GM23248 (cell line): ENCODE measurements at places on chromosomes 1 and 21. TPM values are rescaled to one million over a fixed set of nuclear protein-coding genes. Genes with fewer than 3 reads are reported as not detected.

DNA sequence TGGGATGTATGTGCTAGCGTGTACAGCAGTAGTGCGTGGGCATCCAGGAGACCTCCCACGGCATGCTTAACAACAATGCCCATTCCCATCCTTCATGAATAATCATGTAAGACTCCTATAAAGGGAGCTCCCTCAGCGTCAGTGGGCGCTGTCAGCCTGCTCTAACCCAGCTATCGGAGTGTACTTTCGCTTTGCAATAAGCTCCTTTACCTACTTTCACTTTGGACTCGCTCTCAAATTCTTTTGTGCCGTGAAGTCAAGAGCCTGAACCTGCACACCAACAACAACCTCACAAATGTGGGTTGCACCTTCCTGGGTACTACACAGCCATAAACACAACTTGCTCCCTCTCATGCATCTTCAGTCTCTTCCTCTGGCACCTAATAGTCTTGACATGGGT, 114.8 kb upstream of the PAXBP1 start:
- H3K27ac ChIP-seq, result no peak overlapping the region
- peaks cover 18% of the 10 kb centered on the region; the same call in 1 of the 2 replicates for H3K27me3 ChIP-seq
- no peak for DNase-seq
- H3K36me3 ChIP-seq, result no peaks in the 10 kb centered on the region
- peaks cover 10% of the 10 kb centered on the region for H3K4me1 ChIP-seq

GRCh38 chr1:90557706-90558105, 159.4 kb downstream of the BARHL2 start:
- H3K4me3 ChIP-seq, result no peak overlapping the region
- no peak for DNase-seq
- no peaks in the 10 kb centered on the region for H3K36me3 ChIP-seq
- H3K4me1 ChIP-seq, result no peaks in the 10 kb centered on the region
- no peak overlapping the region for H3K27ac ChIP-seq

DNA sequence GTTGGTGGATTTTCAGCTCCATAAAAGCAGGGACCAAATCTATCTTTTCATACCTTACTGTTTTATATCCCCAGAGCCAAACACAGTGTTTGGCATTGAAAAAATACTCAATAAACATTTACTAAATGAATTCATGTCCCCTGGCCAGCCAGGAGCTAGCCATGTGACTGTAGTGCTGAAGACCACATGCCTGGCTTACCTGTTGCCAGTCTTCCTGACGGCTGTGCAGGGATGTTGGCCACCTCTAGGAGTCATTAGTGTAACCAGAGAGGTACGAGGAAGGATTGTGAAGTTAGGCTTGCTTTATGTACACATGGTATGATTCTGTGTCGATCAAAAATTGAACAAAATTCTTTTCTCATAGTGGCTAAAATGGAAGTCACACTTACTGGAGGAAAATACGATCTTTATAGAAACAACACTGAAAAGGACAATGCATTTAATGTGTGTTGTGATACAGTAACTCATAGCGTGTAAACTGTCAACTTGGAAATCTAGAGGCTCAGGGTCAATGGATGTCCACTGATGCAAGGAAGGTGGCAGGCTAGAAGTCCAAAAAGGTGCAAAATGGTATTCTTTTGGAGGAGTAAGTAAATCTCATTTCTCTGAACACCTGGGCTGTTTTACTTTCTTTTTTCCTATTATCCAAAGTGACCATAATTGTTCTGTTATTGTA, 60.9 kb downstream of the FGGY start:
- no peak overlapping the region for H3K4me3 ChIP-seq
- H3K4me1 ChIP-seq, result peaks cover 37% of the 10 kb centered on the region
- H3K27me3 ChIP-seq, result no peaks in the 10 kb centered on the region
- no peak for DNase-seq
- no peak overlapping the region for H3K27ac ChIP-seq

DNA sequence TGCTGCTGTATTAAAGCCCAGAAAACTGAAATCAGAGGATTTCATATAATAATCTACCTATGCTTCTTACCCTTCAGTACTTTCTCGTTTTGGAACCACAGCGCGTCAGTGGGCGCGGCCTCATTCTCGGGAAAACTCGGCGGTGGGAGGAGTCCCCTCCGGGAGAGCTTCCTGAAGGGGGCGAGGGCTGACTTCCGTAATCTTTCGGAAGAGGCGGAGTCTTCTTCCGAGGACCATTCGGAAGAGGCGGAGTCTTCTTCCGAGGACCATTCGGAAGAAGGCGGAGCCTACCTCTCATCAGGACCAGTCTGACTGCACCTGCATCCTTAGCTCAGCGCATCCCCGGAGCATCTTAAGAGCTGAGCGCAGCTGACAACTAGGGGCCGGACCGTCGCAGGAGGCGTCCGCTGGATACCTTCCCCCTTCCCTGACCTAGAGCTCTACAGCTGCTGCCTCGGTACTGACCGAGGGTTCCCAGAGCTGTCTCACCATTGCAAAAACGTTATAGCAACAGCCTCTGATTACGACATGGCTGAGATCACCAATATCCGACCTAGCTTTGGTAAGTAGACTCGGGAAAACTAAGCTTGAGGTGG, at the start of gene SYT11:
SYT11 (plus strand) TSS at position 334 of the 596 bp plus-strand sequence; CDS start at position 529, 195 bp downstream.
- peak; percentile 100 for DNase-seq
- peaks cover 3% of the 10 kb centered on the region; the same call in 1 of the 2 replicates for H3K36me3 ChIP-seq
- no peaks in the 10 kb centered on the region for H3K27me3 ChIP-seq
- H3K4me1 ChIP-seq, result peaks cover 26% of the 10 kb centered on the region
- peak within 1 kb of the TSS; percentile 90 for H3K27ac ChIP-seq
- peak within 1 kb of the TSS; percentile 75 for H3K4me3 ChIP-seq

Gene S100A3
- 2.2 and 3.8 TPM in 2 replicates for total RNA-seq

- H3K36me3 ChIP-seq, result peaks cover 43% of the 10 kb centered on the region
- DNase-seq, result no peak
- H3K27me3 ChIP-seq, result no peaks in the 10 kb centered on the region
These were observed 83.6 kb downstream of the CLIC4 start for GRCh38 chr1:24828887-24829192.

GRCh38 chr1:940107-941014, 16.6 kb downstream of the SAMD11 start:
- peak overlapping the region; percentile 47 for H3K4me3 ChIP-seq
- H3K27ac ChIP-seq, result peak overlapping the region; percentile 73
- H3K27me3 ChIP-seq, result no peaks in the 10 kb centered on the region
- no peaks in the 10 kb centered on the region for H3K36me3 ChIP-seq

DNA sequence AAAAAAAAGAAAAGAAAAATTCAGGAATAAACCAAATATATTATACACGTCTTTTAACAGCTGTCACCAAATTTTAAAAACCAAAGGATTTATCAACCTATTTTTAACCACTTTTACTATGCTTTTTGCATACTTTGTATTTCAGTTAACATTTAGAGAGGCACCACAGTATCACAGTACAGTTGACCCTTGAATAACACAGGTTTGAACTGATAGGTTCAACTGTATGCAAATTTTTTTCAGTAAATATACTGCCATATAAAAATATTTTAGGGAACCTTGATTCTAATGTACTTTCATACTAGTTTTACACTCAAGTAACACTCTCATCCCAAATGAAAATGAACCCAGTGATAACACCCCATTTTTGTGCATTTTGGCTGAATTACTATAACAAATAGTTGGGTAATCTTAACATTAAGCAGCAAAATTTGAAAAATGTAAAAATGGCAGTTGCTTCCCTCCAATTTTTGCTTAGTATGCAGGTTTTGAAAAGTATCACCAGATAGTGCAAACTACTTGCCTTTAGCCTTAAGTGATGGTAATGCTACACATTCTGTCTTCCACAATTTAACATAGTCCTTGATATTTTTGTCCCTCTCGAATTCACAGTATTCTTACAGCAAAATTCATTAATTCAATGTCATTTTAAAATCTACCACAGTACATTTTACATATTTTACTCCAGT, 10.8 kb upstream of the ADCY10 start:
- no peaks in the 10 kb centered on the region for H3K27me3 ChIP-seq
- peaks cover 18% of the 10 kb centered on the region for H3K4me1 ChIP-seq
- no peak for DNase-seq

- peak overlapping the region; percentile 91 for H3K27ac ChIP-seq
- H3K36me3 ChIP-seq, result peaks cover 12% of the 10 kb centered on the region; the same call in 1 of the 2 replicates
- peaks cover 22% of the 10 kb centered on the region for H3K4me1 ChIP-seq
- peak; percentile 50 for DNase-seq
- H3K4me3 ChIP-seq, result no peak overlapping the region
These were observed 23.2 kb upstream of the TMEM222 start for GRCh38 chr1:27298632-27299384.

Gene PCBP3
- 0.32 TPM in 1 of 2 replicates, not detected in the other for total RNA-seq

DNA sequence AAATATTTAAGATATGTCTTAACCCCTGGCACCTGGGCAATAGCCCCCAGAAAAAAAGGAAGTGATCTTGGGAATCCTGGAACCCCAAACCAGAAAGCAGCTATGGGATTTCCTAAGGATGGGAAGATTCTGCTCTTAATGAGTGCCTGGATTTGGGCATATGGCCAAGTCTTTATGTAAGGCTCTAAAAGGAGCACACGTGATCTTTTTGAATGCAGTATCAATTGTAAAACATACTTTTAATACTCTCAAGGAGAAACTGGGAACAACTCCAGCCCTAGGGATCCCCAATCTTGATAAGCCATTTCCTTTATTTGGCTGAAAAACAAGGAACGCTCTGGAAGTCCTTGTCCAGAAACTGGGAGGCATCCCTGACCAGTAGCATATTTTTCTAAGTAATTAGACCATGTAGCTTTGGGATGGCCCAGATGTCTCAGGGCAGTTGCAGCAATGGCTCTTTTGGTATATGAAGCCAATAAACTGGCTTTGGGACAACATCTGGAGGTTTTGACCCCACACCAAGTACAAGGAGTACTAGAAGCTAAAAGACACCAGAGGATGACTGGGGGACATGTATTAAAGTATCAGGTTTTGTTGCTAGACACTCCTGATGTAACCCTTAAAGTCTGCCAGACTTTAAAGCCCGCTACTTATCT, 80.9 kb upstream of the KIAA0040 start:
- no peaks in the 10 kb centered on the region for H3K27me3 ChIP-seq
- H3K27ac ChIP-seq, result no peak overlapping the region
- no peak overlapping the region for H3K4me3 ChIP-seq
- DNase-seq, result no peak
- H3K36me3 ChIP-seq, result no peaks in the 10 kb centered on the region
- H3K4me1 ChIP-seq, result no peaks in the 10 kb centered on the region

DNA sequence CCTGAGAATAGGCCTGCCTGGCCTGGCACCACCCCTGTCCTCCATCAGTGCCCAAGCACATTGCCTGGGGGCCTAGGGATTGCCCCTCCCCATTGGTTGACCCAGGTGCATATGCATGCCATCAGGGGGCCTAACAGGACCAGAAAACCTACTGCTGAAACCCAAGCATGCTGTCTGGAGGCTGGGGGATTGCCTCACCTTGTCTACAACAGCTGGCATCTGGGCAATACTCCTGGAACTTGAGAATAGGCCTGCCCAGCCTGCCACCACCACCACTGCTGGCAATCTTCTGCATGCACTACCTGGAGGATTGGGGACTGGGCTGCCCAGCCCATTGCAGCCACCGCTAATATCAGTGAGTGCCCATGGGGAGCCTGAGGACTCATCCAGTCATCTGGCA, 56.1 kb upstream of the BCL10 start:
- H3K27me3 ChIP-seq, result no peaks in the 10 kb centered on the region
- no peak for DNase-seq
- no peak overlapping the region for H3K4me3 ChIP-seq

GRCh38 chr1:232704694-232705680, 75.1 kb upstream of the SIPA1L2 start:
- DNase-seq, result peak; percentile 94
- no peaks in the 10 kb centered on the region for H3K36me3 ChIP-seq
- H3K27ac ChIP-seq, result peak overlapping the region; percentile 34

DNA sequence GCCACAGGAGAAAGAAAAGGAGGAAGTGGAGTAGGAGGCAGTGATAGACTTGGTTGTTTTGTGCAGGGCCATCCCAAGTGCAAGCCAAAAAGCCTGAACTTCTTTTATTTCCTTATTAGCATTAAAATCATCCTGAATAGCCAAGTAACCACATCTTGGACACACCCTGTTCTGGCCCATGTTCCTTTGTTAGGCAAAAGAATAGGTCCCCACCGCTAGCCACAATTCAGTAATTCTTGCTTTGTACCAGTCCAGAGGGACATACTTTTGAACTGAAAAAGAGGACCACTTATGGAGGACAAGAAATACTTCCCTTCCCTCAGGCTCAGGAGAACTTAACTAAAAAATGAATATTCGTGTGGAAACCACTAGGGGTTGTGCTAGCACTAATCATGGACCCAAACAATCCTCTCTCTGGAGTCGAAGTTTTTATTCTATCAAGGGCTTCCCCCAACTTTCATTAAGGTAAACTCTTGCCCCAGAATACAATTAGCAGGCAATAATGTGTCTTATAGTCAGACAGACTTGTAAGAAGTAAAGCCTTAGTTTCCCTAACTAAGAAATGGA, 19.4 kb downstream of the TNFSF4 start:
- peaks cover 3% of the 10 kb centered on the region; the same call in 1 of the 2 replicates for H3K36me3 ChIP-seq
- H3K27ac ChIP-seq, result no peak overlapping the region
- no peak for DNase-seq
- H3K4me1 ChIP-seq, result peaks cover 14% of the 10 kb centered on the region
- no peaks in the 10 kb centered on the region for H3K27me3 ChIP-seq

Gene NBPF6
- not detected in 2 replicates for total RNA-seq

DNA sequence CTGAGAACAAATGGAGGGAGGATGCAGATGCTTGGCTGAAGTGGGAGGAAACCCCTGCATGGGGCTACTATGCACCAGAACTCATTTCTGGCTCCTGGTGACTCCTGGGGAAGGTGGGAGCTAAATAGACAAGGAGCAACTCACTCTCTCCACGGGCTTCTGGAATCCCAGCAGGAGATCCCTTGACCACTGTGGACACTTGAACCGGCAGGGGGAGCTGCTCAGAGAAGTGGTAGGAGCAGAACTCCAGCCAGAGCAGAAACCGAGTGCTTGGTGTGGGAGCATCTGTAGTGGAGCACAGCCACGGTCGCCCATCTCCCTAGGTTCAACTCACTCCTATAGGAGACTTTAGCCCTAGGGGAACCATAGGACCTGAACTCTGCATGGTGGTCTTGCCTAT, 205.6 kb upstream of the GJB5 start:
- H3K4me3 ChIP-seq, result no peak overlapping the region
- H3K4me1 ChIP-seq, result no peaks in the 10 kb centered on the region
- no peak overlapping the region for H3K27ac ChIP-seq
- no peaks in the 10 kb centered on the region for H3K36me3 ChIP-seq

GRCh38 chr1:230148768-230149469, 81.9 kb downstream of the GALNT2 start:
- peaks cover 8% of the 10 kb centered on the region for H3K4me1 ChIP-seq
- no peak overlapping the region for H3K27ac ChIP-seq
- no peaks in the 10 kb centered on the region for H3K36me3 ChIP-seq
- no peaks in the 10 kb centered on the region for H3K27me3 ChIP-seq
- H3K4me3 ChIP-seq, result no peak overlapping the region
- DNase-seq, result no peak
